ENCODE measurements at places on chromosomes 3 and 15.

DNA sequence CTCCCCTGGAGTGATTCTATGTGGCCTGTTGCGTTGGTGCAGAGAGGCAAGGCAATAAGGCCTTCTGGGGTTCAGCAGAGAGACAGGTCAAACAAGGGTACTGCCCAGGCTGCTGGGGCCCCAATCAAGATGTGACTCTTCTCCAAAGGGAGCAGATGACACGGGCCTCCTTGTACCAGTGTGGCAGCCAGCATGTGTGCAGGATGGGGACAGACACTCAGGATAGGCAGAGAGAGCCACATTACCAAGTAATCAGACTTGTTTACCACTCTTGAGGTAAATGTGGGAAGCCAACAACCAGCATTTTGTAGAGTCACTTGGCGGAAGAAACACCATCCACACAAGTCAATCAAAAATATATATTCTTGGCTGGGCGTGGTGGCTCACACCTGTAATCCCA lies 95.3 kb upstream of the DLG1 start:
- no peak for DNase-seq

- DNase-seq, result no peak
These were observed 217.5 kb downstream of the CHL1 start for GRCh38 chr3:414063-414462.

GRCh38 chr3:176581589-176581988 lies 615.7 kb downstream of the TBL1XR1 start:
- DNase-seq, result no peak

DNA sequence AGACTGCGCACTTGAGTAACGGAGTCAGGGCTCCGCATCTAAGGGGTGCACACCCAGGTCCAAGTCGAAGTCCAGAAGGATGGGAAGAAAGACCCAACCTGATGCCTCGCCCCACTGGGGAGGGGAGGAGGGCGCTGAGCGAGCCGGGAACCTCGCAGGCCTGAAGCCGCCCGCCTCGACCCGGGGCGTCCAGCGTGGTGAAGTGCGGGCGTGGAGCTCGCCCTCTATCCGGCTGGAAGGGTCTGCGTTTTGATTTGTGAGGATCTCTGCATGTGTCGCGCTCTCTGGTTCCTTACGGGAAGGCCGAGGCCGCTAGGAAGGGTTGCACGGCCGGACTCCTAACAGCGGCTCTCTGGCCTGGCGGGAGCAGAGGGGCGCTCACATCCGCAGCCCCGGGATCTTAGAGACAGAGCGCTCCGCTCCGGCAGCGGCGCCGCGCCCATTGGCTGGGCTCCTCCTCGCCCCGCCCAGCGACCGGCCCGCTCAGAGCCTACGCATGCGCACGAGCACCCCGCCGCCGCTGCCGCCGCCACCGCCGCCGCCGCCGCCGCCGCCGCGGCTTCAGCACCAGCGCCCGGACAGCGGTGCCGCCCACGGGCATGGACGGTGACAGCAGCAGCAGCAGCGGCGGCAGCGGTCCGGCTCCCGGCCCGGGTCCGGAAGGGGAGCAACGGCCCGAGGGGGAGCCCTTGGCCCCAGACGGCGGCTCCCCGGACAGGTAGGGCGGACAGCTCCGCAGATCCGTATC lies at the start of gene DISP2:
Gene DISP2 (plus strand): TSS at position 497 of the 748 bp plus-strand sequence. CDS start 103 bp downstream, at position 600.
- DNase-seq, result peak; percentile 87

- no peak for DNase-seq
These were observed 453.7 kb downstream of the FGF12 start for GRCh38 chr3:192273697-192274010.

- DNase-seq, result no peak
These were observed 41.8 kb upstream of the CCNL1 start for GRCh38 chr3:157201648-157202278.

DNA sequence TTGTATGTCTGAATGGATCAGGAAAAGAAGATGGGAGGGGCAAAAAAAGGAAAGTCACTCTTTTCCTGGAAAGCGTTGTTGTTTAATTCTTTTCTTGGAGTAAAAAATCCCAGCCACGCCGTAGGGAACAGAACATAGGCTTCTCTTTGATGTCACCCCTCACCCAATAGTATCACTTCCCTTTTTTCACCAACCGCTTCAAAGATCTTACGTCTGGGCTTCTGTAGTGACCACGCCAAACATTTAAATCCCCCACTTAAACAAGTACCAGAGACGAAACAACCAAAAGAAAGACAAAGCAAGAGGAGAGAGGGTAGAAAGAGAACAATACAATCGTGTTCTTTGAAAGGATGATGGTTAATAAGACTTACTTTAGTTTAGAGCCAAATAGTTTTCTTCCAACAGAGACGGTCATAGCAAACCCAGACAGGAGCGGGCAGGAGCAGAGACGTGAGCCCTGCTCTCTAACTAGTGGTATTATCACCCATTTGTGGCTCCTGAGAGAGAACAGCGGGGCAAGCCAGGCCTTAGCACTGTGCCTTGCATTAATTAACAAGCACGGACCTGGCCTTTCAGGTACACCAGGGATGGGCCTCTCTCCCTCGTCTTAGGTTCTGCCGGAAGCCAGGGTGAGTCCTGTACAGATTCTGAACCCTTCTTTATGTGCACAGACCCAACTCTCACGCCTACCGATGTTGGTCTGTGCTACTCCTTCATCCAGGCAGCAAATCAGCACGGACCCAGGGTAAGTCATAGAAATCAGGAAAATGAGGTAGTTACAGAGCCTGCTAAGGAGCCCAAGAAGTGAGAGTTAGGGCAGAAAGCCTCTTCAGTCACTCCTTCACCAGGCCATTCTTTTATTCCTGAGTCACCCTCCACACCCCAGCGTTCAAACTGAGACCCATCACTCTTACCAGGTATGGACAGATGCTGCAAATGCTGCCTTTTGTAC lies 28.2 kb upstream of the BCL6 start:
- DNase-seq, result no peak

DNA sequence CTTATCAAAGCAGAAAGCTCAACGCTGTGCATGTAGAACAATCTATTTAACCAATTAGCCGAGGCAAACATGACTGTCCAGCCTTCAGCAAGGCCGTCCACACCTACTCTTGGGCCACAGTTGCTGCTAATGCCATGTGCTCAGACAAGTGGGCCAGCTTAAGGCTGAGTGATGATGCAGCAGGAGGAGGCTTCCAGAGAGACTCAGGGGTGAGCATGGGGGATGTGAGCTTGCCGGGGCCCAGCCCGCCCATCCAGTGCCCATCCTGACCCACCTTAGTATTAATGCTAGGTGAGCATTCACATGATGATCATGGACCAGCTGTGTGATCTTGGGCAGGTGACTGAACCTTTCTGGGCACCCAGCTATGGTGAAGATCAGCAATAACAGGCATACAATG lies 150.1 kb downstream of the TPRA1 start:
- no peak for DNase-seq

All from activated CD4-positive, alpha-beta T cell treated with anti-CD3 and anti-CD28 coated beads for 4 hours (primary cell).